Mucosa of descending colon (tissue), 3 donors: ENCODE measurements at places on chromosomes 3 and 15. TPM values are rescaled to one million over a fixed set of nuclear protein-coding genes. Genes with fewer than 3 reads are reported as not detected.

The GATM gene
- 7.7 TPM for total RNA-seq

The LSM3 gene
- 13.1 TPM for total RNA-seq

The PYGO1 gene
- total RNA-seq = 1.0 TPM

The NEK10 gene
- 1.4 TPM for total RNA-seq

The CD86 gene
- total RNA-seq = 5.1 TPM

The THAP10 gene
- total RNA-seq = 2.7 TPM

The CEP19 gene
- total RNA-seq = 0.70 TPM

The CADPS gene
- total RNA-seq = 6.1 TPM

The CNTN3 gene
- 6.2 TPM for total RNA-seq

The CHCHD6 gene
- 9.8 TPM for total RNA-seq

The TRAT1 gene
- 1.3 TPM for total RNA-seq

The DLL4 gene
- 15.6 TPM for total RNA-seq

The KIF7 gene
- 3.1 TPM for total RNA-seq

The LRRC2 gene
- total RNA-seq = 2.8 TPM

The C15orf62 gene
- 0.63 TPM for total RNA-seq

The SLC2A2 gene
- total RNA-seq = not detected

The PLA2G4F gene
- total RNA-seq = 23.4 TPM

The ARID3B gene
- 10.3 TPM for total RNA-seq

The PATL2 gene
- 6.4 TPM for total RNA-seq

The GP9 gene
- 0.90 TPM for total RNA-seq

The LTF gene
- 1.2 TPM for total RNA-seq

The C3orf85 gene
- total RNA-seq = 13.1 TPM

The SLC12A8 gene
- total RNA-seq = 8.0 TPM

The HDC gene
- 0.52 TPM for total RNA-seq

The GOLGA6L1 gene
- total RNA-seq = not detected

The FETUB gene
- not detected for total RNA-seq

The SCN11A gene
- total RNA-seq = 2.1 TPM

The CORO2B gene
- total RNA-seq = 1.9 TPM

The GOLGA8G gene
- not detected for total RNA-seq

The LAMB2 gene
- total RNA-seq = 354 TPM

The CPEB1 gene
- 1.4 TPM for total RNA-seq
